Femur (tissue), 1 donor: ENCODE measurements at places on chromosomes 5 and 9.

- DNase-seq, result no peak
Measured at GRCh38 chr9:77883846-77884771, 147.5 kb downstream of the GNAQ start.

GRCh38 chr9:70947511-70947910 lies 173.9 kb downstream of the TRPM3 start:
- no peak for DNase-seq

DNA sequence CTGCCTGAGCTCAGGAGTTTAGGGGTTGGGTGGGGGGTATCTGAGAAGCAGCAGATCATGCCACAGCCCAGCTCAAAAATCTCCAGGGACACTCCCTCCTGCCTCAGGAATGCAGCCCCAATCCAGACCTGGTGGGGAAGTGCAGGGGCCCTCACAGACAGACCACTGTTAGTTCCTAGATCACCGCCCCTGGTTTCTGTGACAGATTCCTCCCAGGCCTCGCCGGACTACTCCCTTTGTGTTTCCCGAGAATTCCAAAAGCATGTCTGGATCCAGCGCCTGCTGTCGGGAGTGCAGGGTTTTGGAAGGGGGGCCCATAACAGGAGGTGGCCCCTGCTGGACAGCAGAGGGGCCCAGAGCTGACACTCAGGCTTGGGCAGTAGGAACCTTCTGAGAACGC lies 74.5 kb downstream of the CTSL start:
- DNase-seq, result no peak

DNA sequence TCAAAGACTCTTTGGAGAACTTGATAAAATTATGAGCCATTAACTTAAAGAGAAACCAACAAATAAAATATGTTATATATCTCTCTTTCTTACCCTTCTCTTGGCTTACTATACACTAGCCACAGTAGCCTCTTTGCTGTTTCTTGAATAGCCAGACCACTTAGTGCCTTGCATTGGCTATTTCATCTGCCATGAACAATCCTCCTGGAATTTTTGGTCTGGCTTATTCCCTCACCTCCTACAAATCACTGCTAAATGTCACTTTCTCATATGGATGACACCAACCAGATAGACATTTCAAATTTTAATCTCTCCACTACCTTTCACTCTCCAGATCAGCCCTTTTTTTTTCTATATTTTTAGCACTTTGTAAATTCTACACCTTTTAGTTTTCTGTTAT lies 1581.7 kb downstream of the EFNA5 start:
- DNase-seq, result no peak

DNA sequence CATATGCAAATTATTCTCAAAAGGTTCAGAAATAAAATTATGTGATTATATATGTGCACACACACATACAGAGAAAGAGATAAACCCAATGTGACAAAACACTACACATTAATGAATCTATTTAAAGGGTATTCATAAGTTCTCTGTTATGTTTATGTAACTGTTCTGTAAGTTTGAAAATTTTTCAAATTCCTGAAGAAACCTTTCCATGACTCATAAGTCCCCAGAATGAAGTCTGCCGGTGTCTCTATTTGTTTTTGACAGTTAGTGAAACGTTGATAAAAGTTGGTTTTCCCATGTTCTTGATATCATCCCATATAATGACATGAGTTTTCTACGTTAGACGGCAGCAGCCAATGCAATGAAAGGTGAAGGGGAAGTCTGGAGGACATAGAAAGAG lies 199.5 kb upstream of the PUM3 start:
- no peak for DNase-seq

GRCh38 chr5:78841767-78842166 lies 143.3 kb downstream of the ARSB start:
- DNase-seq, result no peak

DNA sequence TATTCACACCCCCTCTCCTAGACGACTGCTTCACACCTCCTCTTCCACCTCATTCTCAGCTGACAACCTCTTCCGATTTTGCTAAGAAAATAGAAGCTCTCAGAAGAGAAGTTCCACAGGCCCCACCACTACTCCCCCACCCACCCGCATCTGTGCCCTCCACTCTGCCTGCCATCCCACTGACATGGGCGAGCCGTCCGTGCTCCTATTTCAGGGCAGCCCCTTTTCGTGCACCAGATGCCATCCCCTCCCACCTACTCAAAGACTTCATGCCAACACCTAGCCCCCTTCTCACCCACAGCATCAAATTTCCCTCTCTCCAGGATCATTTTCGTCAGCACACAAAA lies 34.6 kb upstream of the JADE2 start:
- no peak for DNase-seq

- DNase-seq, result peak; percentile 54
Measured at GRCh38 chr5:135386886-135387628, 12.0 kb downstream of the MACROH2A1 start.

DNA sequence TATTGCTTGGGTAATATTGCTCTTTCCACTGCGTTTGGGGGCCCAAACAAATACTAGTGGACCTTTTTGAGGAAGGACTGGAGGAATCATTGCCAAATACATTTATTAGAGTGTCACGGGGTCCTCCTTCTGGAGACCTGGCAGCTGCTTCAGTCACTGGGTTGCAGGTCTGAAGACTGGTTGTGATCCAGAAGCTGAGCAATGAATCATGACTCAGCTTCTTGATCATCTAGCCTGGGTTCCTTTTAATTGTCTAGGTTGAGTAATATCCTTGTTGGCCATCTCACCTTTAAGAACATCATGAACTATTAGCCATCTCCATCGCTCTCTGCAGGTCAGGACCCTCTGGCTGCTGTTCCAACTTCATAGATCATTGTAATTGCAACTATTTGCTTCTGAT lies 15.4 kb upstream of the UBAP1 start:
- DNase-seq, result no peak

DNA sequence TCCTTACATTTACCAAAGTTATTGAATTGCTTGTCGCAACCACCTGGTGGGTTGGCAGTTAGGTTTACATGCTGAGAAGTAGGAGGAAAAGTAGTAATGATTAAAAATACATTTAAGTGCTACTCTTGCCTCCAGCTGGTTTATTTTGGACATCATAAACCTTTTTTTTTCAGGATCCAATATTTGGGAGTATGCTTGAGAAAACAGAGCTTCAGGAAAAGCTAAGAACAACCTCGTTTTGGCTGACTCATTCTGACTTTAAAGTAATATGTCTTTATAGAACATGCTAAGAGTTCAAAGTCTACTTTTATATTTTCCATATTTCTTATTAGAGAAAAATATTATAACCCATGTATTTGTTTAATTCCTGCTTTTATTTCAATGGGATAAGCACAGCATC lies 41.7 kb upstream of the BNC2 start:
- no peak for DNase-seq

DNA sequence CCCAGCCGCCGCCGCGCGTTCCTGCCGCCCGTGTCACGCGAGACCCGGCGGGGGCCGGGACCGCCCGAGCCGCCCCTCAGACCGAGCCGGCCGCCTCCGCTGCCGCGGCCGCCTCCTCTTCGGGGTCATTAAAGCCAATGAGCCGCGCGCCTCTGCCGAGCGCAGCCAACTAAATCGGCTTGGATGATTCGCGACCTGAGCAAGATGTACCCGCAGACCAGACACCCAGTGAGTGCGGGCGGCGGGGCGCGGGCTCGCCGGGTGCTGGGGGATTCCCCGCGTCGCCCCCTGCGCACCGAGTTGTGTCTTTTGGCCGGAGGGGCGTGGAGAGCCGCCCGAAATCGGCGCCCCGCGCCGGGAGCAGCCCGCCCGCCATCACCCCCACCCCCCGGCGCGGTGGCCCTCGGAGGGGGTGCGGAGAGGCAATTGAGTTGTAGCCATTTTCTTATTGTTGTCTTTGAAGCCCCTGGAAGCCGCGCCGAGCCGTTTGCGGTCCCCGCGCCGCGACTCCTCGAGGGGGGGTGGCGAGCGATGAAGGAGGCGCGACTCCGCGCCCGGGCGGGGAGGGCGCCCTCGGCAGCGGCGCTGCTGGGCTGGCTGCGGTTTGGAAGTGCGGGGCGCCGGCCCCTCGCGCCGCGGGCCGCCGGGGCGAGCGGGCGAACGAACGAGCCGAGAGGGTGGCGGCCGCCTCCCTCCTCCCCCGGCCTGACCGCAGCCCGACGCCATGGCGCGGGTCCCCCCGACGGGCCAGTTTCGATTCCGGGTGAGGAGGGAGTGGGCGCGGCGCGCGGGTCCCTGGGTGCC lies 1.0 kb downstream of the TLE4 start:
- DNase-seq, result peak; percentile 65

- no peak for DNase-seq
Measured at GRCh38 chr5:160460377-160461049, 38.9 kb downstream of the PTTG1 start.

- no peak for DNase-seq
Measured at GRCh38 chr5:14718778-14719177, 54.3 kb downstream of the OTULIN start.

DNA sequence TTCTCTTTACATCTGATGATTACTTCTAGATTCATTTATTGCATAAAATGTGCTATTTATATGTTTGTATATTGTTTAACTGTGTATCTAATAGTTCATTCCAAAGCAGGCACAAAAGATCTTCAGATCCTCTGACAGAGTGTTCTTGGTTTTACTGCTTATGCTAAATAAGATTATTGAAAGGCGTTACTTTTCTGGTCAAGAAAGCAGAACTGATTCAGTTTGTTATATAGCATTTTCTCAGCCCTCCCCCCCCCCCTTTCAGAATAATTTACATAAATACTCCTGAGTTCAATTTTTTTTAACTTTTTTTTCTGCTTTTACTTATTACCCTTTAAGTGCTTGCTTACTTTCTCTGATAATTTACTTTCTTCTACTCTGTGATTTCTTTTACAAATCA lies 15.4 kb downstream of the CDC42SE2 start:
- DNase-seq, result no peak

DNA sequence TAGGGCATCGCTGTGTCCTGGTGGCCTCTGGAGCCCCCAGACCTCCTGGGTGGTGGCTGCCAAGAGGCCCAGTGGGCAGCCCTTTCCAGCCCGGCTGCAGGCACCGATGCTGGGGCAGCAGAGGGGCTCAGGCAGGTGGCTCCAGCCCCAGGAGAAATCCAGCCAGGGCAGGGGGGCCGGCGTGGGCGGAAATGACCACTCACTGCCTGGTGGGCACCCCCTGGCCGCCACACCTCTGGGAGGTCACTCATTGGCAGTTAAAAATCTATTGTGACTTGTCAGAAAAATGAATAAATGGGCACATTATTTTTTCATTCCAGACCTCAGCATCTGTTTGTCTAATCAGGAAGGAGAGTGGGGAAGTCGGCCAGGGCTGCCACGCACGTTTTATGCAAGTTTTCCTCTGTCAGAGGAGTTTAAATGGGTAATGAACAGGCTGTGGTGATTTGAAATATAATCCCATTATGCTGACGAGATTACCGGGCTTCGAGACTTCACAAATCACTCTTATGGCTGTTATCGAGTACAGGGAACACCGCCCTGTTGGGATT lies 171.9 kb downstream of the GAPVD1 start:
- peak; percentile 59 for DNase-seq
